Hindlimb muscle (tissue), 1 donor: ENCODE measurements at places on chromosomes 5 and 9. TPM values are rescaled to one million over a fixed set of nuclear protein-coding genes. Genes with fewer than 3 reads are reported as not detected.

GRCh38 chr9:69004836-69005235, 9.1 kb downstream of the PRKACG start:
- DNase-seq: no peak

GRCh38 chr5:152623951-152624350, 218.9 kb upstream of the NMUR2 start:
- no peak for DNase-seq

DNA sequence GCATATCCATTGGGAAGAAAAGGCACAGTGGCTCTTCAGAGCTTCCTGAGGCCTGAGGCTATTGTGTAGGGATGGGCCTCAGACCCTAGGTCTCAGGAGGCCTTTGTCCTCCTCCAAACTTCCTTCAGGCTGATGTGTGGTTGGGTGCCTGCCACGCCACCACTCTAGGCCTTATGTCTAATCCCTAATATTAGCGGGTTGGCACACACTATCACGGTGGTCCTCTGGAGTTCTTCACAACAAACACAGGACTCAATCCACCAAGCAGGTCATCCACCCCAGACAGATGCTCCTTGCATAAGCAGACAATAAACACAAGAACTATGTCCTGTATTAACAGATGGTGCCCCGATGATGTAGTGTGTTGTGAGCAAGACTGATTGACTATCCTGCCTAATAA, 31.0 kb upstream of the FSTL4 start:
- no peak for DNase-seq

DNA sequence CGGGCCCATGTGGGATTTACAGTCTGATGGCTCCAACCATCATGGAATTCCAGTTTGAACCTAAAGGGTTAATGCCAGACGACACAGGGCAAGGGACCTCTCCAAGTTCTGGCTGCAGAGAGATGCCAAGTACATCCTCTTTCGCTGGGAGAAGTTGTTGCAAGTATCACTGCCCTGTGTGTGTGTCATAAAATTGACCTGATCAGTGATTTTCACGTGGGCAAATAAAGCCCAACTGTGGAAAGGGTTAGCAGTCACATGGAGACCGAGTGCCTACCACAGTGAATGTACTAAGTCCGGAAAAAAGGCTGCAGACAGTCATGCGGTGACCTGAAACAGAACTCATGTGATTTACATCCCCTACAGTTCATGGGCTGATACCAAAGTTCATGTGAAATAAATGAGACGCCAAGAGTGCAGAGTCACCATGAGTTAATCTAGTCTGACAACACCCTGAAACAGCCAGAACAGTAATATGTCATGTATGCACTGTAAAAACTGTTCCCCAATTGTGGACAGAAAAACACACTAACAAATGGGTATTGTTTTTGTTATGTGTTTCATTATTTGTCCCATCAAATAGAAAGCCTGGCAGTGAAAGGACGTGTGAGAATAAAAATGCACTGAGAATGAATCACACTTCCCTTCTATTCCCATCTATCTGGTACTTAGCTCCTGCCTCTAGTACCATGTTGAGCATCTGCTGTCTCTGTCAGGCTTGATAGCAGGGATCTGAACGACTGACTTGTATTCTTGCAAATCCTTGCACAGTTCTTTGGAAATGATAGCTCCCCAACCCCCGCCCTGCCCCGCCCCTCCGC, 115.7 kb downstream of the SUSD1 start:
- DNase-seq: no peak

GRCh38 chr5:22514231-22514630, 338.9 kb downstream of the CDH12 start:
- no peak for DNase-seq

Gene SURF2
- polyA plus RNA-seq: 13.9 TPM

DNA sequence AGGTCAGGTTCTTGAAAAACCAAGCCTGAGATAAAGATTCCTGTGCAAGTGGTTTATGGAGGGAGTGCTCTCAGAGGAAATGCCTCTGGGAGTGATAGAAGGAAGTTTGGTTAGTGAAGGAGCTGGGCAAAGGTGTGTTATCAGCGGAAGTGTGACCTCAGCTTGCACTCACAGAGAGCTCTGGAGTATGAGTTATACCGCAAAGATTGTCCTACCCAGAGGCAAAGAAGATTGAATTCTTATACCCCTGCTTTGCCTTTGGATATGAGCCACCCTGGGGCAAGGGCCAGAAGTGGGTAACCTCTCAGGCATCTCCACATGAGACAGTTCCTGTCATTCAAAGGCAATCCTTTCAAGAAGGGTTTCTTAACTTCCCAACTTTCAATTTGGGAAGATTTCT, 145.6 kb downstream of the MUSK start:
- DNase-seq: no peak

Gene PCDHA11
- 0.30 TPM for polyA plus RNA-seq

DNA sequence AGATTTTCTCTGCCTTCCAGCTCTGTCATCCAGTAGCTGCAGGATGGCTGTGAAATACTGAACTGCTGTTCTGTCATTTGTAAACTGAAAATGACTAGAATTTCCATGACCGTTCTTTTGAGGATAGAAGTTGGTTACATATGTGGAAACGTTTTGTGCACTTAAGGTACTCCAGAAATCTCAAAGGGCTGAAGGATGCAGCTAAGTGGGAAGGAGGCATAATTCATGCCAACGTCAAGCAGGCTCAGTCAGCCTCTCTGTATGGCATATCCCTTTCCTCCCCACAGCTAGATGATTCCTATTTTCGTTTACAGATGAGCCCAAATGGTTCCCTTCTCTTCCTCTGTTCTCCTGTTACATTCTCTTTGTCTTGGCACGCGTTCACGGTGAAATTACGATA, 257.6 kb downstream of the FBXL7 start:
- no peak for DNase-seq

DNA sequence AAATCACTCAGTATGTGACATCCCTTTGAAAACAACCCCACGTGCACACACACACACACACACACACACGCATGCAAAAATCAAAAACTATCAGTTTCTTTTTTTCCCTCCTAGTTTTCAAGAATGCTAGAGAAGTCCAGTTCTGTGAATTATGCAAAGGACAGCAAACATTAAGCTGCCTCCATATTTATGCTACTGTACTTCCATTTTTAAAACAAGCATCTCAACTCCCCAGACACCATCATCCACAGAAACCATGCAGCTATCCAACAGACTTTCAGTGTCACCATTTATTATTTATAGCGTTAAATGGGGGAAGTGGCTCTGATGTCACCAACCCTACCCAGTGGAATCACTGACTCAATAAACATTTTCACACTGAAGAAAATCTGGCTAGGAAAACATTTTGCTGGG, 1.6 kb downstream of the FBXW11 start:
- peak; percentile 15 for DNase-seq

DNA sequence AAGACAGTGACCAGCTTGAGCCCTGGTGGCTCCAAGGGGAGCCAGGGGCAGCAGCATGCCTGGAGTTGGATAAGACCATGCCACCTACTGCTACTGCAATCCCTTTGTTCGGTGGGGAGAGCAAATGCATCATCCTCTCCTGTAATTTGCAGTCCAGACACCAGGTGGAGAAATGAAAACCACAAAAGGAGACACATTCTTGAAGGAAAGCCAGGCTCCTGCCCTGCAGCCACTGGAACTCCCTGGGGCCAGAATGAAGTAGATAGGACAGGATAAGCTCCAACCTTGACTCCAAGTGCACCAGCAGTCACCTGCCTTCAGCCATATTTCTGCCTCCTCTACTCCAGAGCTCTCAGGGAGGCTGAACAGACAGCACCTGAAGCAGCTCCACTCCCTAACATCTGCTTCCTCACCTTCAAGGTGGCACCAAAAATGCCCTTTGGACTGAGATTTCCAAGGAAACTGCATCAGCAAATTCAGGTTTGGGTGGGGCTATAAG, 65.1 kb upstream of the IQGAP2 start:
- DNase-seq: peak; percentile 21

DNA sequence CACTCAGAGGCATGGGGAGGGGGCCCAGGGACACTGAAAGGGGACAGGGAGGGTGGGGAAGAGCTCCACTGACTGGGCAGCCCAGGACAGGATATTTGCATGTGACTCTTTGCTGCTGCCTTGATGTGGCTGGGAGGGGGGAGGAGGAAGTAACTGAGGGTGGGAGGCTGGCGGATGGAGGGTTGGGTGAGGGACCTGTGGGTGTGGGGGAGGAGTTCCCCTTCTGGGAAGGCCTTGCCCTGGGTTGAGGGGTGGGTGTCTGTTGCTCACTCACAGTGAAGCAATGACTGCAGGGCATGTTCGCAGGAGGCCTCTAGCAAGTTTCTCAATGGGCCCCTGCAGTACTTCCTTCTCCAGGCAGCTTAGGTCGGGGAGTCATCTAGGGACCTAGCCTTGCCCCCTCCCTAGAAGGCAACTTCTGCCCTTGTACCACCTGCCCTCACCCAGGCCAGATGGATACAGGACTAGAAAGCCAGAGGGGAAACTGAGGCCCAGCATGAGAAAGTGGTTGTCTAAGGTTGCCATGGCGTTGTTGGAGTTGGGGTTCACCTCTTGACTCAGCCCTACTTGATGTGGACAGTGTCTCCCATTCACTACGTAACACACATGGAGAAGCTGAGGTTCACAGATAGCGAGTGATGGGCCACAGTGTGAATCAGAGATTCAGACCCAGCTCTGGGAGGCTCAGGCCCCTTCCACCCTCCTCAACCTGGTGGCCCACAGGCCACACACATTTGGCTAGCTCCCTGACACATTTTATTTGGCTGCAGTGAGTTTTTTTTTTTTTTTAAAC, 3.0 kb downstream of the GRK6 start:
- no peak for DNase-seq

DNA sequence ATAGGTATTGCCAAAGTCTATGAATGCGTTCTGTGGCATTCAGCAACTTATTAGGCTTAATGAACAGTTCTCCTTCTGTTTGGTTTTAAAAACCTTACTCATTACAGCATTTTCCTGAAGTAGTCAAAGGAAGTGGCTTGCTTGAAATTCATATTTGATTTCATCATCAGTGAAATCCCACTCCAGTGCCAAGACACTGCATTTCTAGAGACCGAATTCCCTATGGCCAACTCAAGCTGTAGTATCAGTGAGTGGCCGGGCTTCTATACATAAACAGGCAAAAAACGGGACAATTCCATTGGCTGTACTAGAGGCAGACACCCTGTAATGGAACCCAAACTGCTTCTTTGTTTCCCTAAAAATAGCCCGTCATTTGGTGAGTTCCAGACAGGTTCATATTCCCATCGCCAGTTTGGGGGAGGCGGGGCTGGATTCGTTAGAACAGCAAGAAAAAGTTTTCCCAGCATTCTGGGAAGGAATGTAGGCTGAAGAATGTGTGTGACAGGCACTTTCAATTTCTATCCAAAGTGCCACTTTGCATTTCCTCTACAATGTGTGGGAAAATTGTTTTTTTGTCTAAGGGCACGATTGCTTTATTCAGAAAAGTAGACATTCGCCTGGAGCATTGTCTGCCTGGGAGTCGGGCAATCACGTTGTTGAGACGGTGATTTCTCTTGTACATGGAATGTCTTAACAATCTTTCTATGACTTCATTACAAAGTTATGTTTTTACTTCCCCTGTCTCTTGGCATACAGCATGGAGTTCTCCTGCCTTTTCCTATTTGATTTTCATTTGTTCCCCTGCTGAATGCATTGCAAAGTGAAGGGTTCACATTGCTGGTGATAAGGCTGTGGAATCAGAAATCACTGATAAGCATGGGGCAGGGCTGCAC, 141.8 kb upstream of the MAST4 start:
- DNase-seq: no peak

GRCh38 chr5:149807614-149808013, 77.5 kb downstream of the PPARGC1B start:
- no peak for DNase-seq

Gene PCDHB12
- 4.7 TPM for polyA plus RNA-seq

DNA sequence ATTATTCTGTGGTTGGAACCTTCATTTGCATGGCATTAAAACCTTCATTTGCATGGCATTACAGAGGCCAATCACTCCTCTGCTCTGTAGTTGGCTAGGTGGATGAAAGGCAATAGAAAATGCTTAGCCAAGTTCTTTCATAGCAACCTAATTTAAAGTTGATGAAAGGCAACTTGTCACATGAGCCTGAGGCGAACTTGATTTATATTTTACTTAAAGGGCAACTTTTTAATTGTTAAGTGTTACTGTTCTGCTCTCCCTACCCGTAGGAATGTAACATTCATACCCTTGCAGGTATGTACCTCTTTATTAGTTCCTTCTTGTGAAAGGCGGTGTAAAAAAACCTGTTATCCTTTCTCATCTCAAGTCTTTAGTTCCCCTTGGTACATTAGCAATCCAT, 7.9 kb upstream of the ERMP1 start:
- DNase-seq: no peak

Gene SLC36A2
- polyA plus RNA-seq: 0.49 TPM

- DNase-seq: no peak
Measured at GRCh38 chr5:128674837-128675446, 136.9 kb upstream of the FBN2 start.

Gene SCGB3A1
- 1.8 TPM for polyA plus RNA-seq

DNA sequence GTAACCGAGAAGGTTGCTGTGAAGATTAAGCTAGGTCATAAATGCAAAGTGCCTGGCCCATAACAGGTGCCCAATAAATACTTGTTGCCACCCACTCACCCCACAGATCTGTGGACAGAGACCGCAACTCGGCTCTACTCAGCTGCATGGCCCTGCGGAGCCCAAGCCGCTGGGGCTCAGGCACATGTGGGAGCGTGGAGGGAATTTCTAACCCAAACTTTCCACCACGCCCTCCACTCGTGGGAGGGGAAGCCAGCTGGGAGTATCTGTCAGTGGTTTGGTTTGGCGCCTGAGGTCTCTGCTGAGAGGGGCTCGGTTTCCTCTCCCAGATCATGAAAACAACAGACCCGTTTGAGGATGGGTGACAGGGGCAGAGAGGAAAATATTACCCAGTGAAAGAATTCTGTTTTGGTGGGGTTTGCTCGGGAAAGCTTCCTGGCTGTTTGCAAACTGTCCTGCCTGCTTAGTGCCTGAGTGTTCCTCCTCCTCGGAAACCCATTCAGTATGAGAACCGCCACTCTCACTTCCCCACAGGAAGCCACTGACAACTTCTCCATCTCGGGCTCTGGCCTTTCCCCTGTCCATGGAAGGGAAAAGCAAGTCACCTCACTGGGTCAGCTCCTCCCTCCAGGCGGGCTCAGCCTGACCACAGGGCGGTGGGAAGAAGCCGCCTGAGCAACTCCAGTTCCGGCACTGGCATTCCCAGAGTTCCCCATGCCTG, 60.1 kb downstream of the RGS3 start:
- DNase-seq: no peak

DNA sequence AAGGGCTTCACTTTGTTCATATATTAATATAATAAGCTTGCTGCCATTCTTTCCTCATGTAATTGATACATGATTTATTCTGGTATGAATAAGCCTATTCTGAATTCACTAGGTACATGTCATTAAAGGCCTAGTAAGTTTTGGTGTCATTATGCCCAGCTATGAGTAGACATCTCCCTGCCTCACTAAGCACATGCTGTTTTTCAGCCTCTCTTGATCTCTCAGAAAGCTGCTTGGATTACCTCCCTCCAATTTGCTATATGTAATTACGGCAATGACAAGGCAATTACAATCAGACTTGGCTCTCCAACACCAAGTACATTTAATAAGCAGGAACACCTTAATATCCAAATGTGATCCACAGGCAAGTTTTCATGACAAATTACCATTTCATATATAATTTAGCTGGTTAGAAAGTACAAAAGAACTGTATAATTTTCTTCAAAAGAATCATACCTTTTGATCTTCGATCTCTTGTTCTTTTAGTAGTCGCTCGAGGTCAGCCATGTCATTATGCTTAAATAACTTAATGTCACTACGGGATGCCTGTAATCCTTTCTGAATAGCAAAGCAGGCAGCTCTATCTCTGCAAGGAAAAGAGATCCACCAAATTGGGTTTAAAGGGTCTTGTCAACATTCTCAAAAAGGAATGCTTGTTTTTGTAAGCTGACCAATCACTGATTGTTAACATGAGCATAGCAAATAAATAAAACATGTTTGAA, 56.3 kb downstream of the SPTLC1 start:
- DNase-seq: no peak

- no peak for DNase-seq
Measured at GRCh38 chr9:112546149-112547012, 59.8 kb downstream of the KIAA1958 start.
